Activated naive CD8-positive, alpha-beta T cell treated with anti-CD3 and anti-CD28 coated beads, Interleukin-2, amount 50 U/mL, for 24 hours (primary cell): ENCODE measurements at places on chromosomes 7 and 10.
A peak's percentile ranks its signal among the peaks of the same experiment; 100 is the strongest.

DNA sequence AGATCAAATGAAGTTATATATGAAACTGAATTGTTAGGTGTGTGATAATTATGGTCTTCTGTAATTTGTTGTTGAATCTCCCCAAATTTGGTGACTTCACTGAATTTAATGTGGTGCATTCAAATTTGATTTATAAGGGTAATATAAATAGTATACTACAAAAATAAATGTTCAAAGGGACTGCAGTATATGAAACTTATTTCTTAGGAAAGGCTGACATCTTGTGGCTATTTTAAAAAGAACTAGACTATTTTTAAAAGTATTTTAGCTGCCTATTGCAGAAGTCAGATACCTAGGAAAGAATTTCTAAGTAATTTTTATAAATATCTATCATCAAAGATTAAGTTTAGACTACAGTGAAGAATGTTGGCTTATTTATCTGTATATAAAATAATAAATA, 36.6 kb downstream of the ATRNL1 start:
- no peak overlapping the region for H3K4me3 ChIP-seq
- no peaks in the 10 kb centered on the region for H3K36me3 ChIP-seq
- H3K4me1 ChIP-seq, result no peaks in the 10 kb centered on the region
- no peak overlapping the region for H3K27ac ChIP-seq
- no peak for DNase-seq
- H3K27me3 ChIP-seq, result no peaks in the 10 kb centered on the region

DNA sequence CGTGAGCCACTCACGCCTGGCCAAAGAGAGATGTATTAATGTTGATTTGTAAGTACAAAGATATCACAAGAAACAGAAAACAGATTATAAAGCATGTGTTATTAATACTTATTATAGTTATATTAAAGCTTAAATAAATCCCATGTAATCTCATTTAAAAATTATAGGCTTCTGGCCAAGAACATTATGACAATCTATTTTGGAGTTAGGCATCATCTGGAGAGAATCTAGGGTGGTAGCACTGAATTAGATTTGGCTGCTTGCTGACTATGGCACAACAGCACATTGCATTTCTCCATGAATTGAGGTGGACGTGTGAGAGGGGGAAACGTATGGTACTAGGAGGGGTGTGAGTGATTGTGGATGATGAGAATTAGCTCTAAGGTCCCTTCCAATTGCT, 16.8 kb upstream of the SLC16A12 start:
- DNase-seq, result no peak
- peaks cover 9% of the 10 kb centered on the region for H3K27me3 ChIP-seq
- H3K27ac ChIP-seq, result no peak overlapping the region
- no peaks in the 10 kb centered on the region for H3K4me1 ChIP-seq
- no peaks in the 10 kb centered on the region for H3K36me3 ChIP-seq

GRCh38 chr7:27235387-27236311, 7.0 kb upstream of the EVX1 start:
- DNase-seq, result no peak
- peaks cover 13% of the 10 kb centered on the region for H3K4me1 ChIP-seq
- H3K27ac ChIP-seq, result no peak overlapping the region
- H3K36me3 ChIP-seq, result no peaks in the 10 kb centered on the region

GRCh38 chr7:90951986-90952954, 312.0 kb upstream of the FZD1 start:
- no peaks in the 10 kb centered on the region for H3K27me3 ChIP-seq
- no peak for DNase-seq
- H3K4me1 ChIP-seq, result no peaks in the 10 kb centered on the region

GRCh38 chr7:20283385-20283784, 47.3 kb upstream of the ITGB8 start:
- H3K27me3 ChIP-seq, result no peaks in the 10 kb centered on the region
- H3K36me3 ChIP-seq, result no peaks in the 10 kb centered on the region
- H3K4me1 ChIP-seq, result no peaks in the 10 kb centered on the region
- no peak for DNase-seq
- no peak overlapping the region for H3K4me3 ChIP-seq

DNA sequence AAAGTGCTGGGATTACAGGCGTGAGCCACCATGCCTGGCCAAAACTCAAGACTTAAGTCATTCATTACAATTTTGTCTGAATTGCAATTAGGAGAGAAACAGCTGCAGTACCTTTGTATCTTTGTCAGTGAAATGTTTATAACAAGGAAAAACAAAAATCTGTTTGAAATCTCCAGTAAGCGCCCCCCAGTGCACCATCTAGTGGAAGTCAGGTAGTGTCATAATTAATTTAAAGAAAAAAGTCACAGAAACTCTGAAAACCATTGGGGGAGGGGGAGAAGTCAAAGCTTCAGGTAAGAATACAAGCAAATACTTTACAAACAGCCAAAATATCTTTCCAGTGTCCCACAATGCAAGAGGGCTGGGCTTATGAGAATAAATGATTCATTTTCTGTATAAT, 2.8 kb downstream of the MPP7 start:
- no peak overlapping the region for H3K27ac ChIP-seq
- no peaks in the 10 kb centered on the region for H3K36me3 ChIP-seq
- H3K27me3 ChIP-seq, result peaks cover 5% of the 10 kb centered on the region
- no peak overlapping the region for H3K4me3 ChIP-seq
- peaks cover 69% of the 10 kb centered on the region for H3K4me1 ChIP-seq

GRCh38 chr7:88312061-88312663, 5.5 kb upstream of the STEAP4 start:
- no peak overlapping the region for H3K4me3 ChIP-seq
- H3K4me1 ChIP-seq, result no peaks in the 10 kb centered on the region
- no peak overlapping the region for H3K27ac ChIP-seq
- no peak for DNase-seq
- peaks cover 12% of the 10 kb centered on the region for H3K27me3 ChIP-seq

DNA sequence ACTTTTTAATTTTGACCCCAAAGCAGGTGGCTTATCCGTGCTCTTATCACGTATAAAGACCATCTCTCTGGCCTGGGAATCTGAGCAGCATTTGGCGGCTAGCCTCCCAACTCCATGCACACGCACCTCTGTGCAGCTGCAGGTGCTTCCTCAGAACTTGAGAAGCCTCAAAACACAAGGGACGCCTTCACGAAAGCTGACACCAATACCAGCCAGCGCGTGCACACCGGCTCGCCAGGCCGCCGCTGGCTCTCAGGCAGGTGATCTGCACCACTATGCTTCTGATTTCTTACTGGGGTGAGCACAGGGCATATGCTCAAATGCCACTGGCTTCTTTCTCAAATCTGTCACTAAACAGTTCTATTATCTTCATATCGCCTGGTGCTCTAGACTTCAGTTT, 145.0 kb downstream of the PARD3 start:
- H3K4me3 ChIP-seq, result no peak overlapping the region
- peaks cover 1% of the 10 kb centered on the region for H3K27me3 ChIP-seq
- peaks cover 2% of the 10 kb centered on the region for H3K4me1 ChIP-seq
- no peaks in the 10 kb centered on the region for H3K36me3 ChIP-seq
- no peak for DNase-seq

- peaks cover 12% of the 10 kb centered on the region for H3K36me3 ChIP-seq
- H3K27ac ChIP-seq, result no peak overlapping the region
- H3K4me1 ChIP-seq, result peaks cover 25% of the 10 kb centered on the region
These were observed 554 bp downstream of the FRA10AC1 start for GRCh38 chr10:93701866-93702209.

GRCh38 chr10:93313798-93314197, 168.3 kb downstream of the MYOF start:
- H3K36me3 ChIP-seq, result peaks cover 7% of the 10 kb centered on the region
- H3K4me1 ChIP-seq, result no peaks in the 10 kb centered on the region
- no peak overlapping the region for H3K27ac ChIP-seq
- DNase-seq, result no peak

GRCh38 chr10:74061104-74061503, 63.2 kb downstream of the VCL start:
- DNase-seq, result no peak
- H3K27ac ChIP-seq, result no peak overlapping the region
- H3K4me3 ChIP-seq, result no peak overlapping the region

DNA sequence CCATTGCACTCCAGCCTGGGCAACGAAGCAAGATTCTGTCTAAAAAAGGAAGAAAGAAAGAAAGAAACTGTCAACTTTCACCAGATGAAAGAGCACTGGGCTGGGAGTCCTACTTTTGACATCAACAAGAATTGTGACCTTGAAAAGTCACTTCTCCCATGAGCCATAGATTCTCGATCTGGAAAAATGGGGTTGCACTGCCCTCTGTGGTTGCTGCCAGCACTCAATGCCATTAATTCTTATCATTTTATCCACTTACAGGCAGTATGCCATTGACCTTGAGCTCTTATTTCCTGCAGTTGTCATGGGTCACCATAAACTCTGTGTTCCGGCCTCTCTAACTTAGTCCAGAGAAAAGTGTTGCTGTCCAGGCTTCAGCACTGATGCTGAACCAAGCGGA, 137.2 kb downstream of the NOC3L start:
- no peaks in the 10 kb centered on the region for H3K4me1 ChIP-seq
- no peak overlapping the region for H3K4me3 ChIP-seq
- no peaks in the 10 kb centered on the region for H3K36me3 ChIP-seq
- DNase-seq, result no peak

GRCh38 chr10:34222359-34222758, 592.7 kb downstream of the PARD3 start:
- peaks cover 11% of the 10 kb centered on the region for H3K4me1 ChIP-seq
- H3K27ac ChIP-seq, result no peak overlapping the region
- no peaks in the 10 kb centered on the region for H3K36me3 ChIP-seq

- H3K27me3 ChIP-seq, result no peaks in the 10 kb centered on the region
- DNase-seq, result no peak
- H3K4me1 ChIP-seq, result peaks cover 13% of the 10 kb centered on the region
- no peak overlapping the region for H3K27ac ChIP-seq
These were observed 40.7 kb upstream of the SPDYE3 start for GRCh38 chr7:100266576-100267354.

DNA sequence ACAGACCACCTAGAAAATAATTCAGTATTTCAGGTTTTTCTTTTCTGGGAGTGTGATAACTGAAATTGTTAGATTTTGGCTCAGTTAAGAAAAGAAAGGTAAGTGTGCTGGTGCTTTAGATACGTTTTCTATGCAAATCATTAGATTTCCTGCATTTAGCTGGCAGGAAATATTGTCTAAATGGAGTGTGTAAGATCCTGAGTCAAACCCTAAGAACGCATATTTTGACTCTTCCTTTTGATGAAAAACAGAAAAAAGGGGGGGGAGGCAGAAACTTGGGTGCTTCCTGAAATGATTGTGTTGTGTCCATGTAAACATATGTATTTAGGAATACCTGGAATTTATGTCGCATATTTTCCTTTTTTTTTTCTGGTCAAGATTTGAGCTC, 1.2 kb downstream of the GRK5 start:
- peak overlapping the region; percentile 97 for H3K4me3 ChIP-seq
- peaks cover 4% of the 10 kb centered on the region for H3K36me3 ChIP-seq
- no peak for DNase-seq
- H3K27me3 ChIP-seq, result no peaks in the 10 kb centered on the region

- no peak overlapping the region for H3K4me3 ChIP-seq
- H3K27me3 ChIP-seq, result no peaks in the 10 kb centered on the region
- no peak overlapping the region for H3K27ac ChIP-seq
These were observed 51.9 kb downstream of the MTPN start for GRCh38 chr7:135925210-135925609.

DNA sequence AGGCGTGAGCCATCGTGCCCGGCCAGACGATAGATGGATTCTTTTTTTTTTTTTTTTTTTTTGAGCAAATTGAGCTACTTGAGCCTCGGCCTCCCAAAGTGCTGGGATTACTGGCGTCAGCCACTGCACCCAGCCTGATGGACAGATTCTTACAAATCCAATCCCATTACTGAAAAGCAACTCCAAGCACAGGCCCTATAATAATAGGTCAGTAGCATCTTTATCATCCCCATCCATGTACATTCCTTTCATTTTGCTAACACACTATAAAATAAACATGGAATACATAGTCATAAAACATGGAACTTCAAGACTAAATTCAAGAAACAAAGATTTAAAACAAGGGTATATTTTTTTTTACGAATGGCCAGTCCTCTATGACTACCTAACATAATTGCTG, 16.0 kb upstream of the RSBN1L start:
- no peak for DNase-seq
- H3K4me3 ChIP-seq, result no peak overlapping the region
- no peaks in the 10 kb centered on the region for H3K27me3 ChIP-seq
- no peak overlapping the region for H3K27ac ChIP-seq
- no peaks in the 10 kb centered on the region for H3K4me1 ChIP-seq

GRCh38 chr10:67793313-67793712, 44.7 kb downstream of the DNAJC12 start:
- peaks cover 3% of the 10 kb centered on the region for H3K27me3 ChIP-seq
- no peak for DNase-seq
- peaks cover 28% of the 10 kb centered on the region for H3K4me1 ChIP-seq
- peak overlapping the region; percentile 21 for H3K27ac ChIP-seq

DNA sequence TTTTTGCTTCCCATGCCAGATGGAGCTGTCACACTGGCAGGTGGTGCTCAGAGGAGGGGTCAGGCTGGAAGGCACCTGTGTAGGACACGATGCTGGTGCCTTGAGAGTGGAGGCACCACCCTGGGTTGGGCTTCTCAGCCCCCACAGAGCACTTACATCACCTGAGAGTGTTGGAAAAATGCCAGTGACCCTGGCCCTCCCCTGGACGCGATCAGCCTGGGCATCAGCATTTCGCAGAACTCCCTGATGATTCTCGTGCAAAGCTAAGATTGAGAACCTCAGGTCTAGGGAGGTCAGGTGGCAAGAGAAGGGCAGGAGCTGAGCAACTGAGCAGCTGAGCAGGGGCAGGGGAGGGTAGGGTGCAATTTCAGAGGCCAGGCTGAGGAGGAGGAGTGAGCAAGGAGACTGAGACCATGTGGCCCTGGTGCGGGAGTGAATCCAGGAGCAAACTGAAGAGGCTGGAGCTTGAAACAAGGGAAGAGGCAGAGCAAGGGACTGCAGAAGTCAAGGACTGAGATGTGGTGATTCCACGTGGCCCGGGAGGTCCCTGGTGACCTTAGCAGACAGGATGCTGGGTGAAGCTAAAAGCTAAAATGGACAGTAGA, 24.7 kb upstream of the GRID1 start:
- DNase-seq, result no peak
- H3K4me1 ChIP-seq, result peaks cover 7% of the 10 kb centered on the region
- no peak overlapping the region for H3K4me3 ChIP-seq
- no peak overlapping the region for H3K27ac ChIP-seq

- no peak for DNase-seq
- H3K4me3 ChIP-seq, result no peak overlapping the region
- H3K27ac ChIP-seq, result no peak overlapping the region
- H3K36me3 ChIP-seq, result no peaks in the 10 kb centered on the region
- H3K4me1 ChIP-seq, result no peaks in the 10 kb centered on the region
- peaks cover 20% of the 10 kb centered on the region for H3K27me3 ChIP-seq
These were observed 230.2 kb upstream of the HPS1 start for GRCh38 chr10:98676895-98677294.
